AG08396 (cell line): ENCODE measurements at places on chromosomes 3 and 15.

GRCh38 chr15:89780601-89781000 is 4.5 kb downstream of the MESP2 start:
- DNase-seq: no peak

- no peak for DNase-seq
Observed at GRCh38 chr15:33111041-33111451, 83.5 kb downstream of the FMN1 start.

GRCh38 chr15:50911621-50912020 is 3.1 kb downstream of the AP4E1 start:
- DNase-seq: no peak

DNA sequence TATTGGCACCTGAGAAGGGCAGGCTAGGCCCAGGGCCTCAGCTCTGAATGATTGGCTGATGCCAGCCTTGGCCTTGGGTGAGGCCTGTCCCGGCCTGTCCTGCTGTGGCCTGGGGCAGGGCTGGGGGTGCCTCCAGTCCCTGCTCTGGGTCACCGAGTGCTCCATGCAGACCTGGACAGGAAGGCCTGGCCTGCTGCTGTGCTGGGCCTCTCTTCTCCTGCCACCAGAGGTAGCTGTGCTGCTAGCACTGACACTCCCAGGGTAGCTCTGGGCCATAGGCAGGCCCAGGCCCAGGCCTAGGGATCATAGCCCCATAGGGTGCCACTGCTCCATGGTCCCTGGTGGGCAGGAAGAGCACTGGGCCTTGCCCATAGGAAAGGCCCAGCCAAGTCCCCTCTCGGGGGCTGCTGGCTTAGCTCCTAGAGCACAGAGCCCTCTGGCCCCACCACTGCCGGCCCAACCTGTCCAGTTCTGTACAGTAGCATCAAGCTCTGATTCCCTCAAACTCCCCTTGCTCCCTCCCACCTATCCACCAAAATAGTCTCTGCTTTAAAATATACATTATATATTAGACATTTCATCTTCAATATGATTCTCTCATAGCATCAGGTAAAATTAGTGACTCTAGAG is 18.2 kb downstream of the ABTB1 start:
- DNase-seq: peak; percentile 64

DNA sequence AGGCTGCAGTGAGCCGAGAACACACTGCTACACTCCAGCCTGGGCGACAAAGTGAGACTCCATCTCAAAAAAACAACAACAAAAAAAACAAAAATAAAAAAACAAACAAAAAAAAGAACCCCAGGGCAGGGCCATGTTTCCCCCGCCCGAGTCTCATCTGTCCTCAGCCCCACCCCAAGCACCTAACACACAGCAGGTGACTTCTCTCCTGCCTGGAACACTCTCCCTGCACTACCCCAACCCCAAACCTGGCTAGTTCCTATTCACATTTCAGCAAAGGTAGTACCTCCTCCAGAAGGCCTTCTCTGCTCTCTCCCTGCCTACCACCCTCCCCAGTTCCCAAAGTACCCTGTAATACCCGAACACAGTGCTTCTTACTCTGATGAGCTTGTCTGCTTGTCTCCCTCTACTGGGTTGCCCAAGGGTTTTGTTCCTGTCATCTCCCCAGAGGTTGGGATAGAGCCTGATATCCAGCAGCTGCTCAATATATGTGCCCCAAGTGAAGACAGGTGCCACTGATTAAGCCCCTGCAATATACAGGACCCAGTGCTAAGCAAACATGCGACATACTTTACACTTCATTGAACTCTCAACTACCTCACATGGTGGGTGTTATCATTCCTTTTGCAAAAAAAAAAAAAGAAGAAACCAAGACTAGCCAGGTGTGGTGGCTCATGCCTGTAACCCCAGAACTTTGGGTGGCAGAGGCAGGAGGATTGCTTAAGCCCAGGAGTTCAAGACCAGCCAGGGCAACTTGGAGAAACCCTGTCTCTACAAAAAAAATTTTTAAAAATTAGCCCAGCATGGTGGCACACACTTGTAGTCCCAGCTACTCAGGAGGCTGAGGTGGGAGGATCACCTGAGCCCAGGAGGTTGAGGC is 103.6 kb downstream of the DAPK2 start:
- no peak for DNase-seq

DNA sequence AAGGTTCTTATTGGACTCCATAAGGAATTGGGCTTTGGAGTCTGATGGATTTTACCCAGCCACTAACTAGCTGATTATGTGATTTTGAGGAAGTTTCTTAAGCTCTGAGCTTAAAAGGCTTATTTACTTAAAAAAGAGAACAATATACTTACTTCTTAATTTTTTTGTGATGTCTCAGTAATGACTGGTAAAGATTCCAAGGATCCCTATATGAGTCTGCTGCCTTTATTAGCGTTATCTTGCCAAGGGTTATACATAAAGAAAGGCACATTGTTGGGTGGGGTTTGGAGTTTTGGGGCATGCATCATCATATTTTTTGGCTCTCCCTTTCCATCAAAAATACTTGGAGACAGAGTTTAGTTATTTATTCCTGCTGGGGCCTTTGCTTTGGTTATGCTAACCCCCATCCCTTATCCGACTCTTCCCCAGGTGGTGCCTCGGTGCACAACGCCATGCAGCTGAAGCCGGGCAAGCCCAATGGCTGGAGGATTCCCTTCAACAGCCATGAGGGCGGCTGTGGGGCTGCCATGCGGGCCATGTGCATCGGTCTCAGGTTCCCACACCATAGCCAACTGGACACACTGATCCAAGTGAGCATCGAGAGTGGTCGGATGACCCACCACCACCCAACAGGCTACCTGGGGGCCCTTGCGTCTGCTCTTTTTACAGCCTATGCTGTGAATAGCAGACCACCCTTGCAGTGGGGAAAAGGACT is 6.7 kb downstream of the ADPRH start:
- no peak for DNase-seq

- DNase-seq: no peak
Observed at GRCh38 chr15:56207711-56208110, 36.0 kb downstream of the RFX7 start.

DNA sequence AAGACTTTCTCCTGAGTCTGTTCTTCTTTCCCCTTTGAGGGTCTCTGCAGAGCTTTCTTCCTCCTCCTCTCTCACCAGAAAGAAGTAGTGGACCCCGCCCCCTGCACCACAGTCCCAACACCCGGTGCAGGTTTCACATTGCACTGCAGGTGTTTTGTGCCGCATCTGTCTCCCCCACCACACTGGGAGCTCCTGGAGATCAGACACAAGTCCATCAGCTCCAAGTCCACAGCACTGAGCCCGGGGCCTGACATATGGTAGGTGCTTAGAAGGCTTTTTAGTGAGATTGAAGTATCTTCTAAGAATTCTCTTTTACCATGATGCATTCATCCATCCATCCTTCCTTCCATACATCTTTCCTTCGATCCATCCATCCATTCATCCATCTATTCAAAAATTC is 9.8 kb downstream of the STRA6 start:
- DNase-seq: no peak

DNA sequence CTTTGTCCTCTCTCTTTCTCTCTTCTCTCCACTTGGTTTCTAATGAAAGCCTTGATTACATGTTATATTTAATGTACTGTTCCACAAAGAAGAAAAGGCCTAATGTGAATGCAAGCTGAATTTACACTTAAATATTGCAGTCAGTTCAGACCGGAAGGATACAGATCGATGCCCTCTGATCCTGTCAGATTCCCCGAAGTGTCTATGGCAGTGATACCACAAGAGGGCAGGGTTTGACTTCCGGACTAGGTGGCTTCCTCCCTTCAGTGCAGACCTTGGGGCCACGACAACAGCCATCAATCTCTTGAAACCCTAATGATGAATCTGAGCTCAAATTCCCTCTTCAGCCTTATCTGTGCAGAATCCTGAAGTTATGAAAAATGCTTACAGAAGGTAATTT is 29.5 kb downstream of the AGTR1 start:
- no peak for DNase-seq

DNA sequence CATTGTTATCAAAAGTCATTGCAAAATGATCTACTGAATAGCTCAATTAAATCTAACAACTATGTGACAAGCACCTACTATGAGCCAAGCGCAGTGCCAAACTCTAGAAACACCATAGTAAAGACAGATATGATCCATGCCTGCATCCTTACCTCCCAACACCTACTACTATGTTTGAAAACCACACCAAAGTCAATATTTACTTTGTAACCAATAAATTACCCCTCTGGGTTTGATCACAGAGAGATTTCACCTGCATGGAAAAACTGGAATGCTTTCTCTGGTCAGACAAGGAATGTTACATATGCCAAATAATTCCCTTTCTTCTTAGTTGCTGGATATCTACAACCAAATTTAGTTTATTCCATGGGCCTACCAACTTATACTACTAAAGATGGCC is 422.2 kb downstream of the FHIT start:
- DNase-seq: no peak

DNA sequence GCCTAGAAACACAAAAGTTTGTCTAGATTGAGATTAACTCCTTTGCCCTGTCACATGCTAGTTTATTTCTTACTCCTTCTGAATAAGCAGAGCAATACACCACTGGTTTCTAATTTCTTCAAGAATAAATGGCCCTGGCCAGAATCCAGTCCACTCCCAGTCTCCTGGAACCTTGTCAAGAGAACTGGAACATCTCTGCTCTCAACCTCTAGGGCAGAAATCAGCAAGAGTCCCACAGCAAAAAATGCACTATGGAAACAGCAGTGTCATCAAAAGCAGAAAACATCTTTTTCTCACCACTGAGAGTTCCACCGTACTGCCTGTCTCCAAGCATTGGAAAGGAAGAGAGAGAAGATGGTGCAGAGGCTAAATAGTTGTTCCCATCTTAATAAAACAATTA is 35.9 kb upstream of the PPP2R3A start:
- peak; percentile 53 for DNase-seq

DNA sequence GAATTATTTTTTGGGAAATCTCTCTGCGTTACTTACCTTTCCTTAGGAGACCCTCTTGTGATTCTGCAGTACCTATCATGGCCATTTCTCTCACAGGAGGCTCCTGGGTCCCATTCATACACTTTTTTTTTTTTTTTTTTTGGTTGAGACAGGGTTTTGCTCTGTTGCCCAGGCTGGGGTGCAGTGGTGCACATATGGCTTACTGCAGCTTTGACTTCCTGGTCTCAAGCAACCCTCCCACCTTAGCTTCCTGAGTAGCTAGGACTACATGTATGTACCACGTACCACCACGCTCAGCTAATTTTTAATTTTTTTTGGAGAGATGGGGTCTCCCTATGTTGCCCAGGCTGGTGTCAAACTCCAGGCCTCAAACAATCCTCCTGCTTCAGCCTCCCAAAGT is 36.1 kb downstream of the TRAK1 start:
- DNase-seq: no peak

- no peak for DNase-seq
Observed at GRCh38 chr15:57763176-57763964, 56.9 kb downstream of the POLR2M start.

DNA sequence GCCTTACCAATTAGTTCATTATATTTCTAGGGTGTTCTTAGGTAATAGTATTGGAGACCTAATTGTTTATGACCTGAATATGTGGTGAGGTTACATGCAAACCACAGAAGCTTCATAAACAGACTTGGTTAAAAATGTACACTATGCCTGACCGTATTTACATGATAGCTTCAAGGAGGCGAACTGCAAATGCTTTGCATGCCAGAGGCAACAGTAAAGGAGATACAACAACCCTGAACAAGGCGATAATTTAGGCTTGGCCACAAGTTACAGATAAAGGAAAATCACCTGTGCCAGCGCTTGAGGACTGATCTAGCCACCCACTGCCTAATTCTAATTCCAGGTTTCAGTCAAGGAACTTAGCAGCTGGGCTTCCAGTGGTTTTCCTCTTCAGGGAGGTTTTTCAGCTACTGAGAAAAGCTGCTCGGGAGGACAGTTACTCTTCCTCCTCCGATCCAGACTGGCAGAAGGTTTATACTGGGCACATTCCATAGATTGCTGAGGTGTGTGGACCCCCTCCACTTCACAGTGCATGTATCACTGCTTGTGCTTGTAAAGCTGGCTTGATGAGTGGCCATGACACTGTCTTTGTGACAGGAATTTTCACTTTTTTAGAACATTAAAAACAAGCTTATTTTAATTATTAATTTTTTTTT is 95.6 kb downstream of the DHX36 start:
- no peak for DNase-seq

- DNase-seq: no peak
Observed at GRCh38 chr3:119400466-119400865, 62.9 kb downstream of the TMEM39A start.

- no peak for DNase-seq
Observed at GRCh38 chr15:28911310-28911931, 25.6 kb downstream of the APBA2 start.

- DNase-seq: peak; percentile 29
Observed at GRCh38 chr3:177835008-177835407, 637.7 kb upstream of the TBL1XR1 start.

- DNase-seq: no peak
Observed at GRCh38 chr15:40163657-40164416, 3.0 kb downstream of the BUB1B start.

GRCh38 chr15:87623832-87624231 is 632.7 kb downstream of the NTRK3 start:
- no peak for DNase-seq

- DNase-seq: peak; percentile 73
Observed at GRCh38 chr15:77659350-77660321, 26.9 kb upstream of the LINGO1 start.

DNA sequence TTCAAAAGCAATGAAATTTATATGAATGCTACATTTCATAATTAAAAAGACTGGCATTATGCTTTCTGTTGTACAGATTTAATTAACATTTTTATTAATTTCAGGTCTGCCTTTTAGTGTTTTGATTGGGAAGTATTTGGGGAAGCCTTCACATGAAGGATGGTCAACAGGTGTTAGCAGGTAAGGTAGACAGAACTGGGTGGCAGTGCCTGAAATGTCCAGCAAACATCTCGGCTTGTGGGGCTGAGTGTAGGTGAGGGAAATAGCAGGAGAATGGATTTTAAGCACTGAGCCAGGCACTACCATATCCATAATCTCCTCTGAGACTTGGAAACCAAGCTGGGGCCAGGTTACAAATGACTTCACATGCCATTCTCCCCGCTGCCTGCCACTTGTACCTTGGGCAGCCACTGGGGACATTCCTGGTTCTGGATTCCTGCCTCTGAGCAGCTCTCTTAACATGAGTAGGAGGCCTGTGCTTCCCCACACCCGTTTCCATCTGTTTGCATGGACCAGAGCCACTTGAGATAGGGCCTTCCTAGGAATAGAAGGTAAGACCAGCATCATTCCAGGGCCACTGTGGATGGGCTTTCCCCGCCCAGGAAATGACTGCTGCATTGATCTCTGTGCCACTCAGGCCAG is 125.9 kb upstream of the HES1 start:
- no peak for DNase-seq

DNA sequence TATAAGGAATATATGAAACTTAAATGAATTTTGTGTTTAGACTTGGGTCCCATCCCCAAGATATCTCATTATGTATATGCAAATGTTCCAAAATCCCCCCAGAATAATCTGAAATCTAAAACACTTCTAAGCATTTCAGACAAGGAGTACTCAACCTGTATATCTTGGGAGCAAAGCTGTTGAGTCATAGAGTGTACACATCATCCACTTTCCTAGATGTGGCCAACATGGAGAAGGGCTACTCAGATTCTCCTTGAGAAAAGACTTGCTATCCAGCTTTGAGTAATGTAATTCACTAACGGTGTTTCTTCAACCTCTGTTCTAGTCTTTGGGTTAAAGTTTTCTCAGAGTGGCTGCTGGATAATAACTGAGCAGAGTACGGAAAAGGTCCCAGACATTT is 215.5 kb upstream of the POU1F1 start:
- DNase-seq: no peak

- DNase-seq: no peak
Observed at GRCh38 chr15:73139041-73139743, 86.9 kb downstream of the NEO1 start.

GRCh38 chr3:153624310-153625030 is 462.4 kb downstream of the RAP2B start:
- DNase-seq: no peak
